Stimulated activated CD4-positive, alpha-beta T cell treated with anti-CD3 and anti-CD28 coated beads, Interleukin-1b, Interleukin-23, amount 100 ng/mL, for 4 hours (primary cell): ENCODE measurements at places on chromosomes 6 and 20.

GRCh38 chr6:163314791-163315470 is 99.6 kb upstream of the QKI start:
- DNase-seq = no peak

DNA sequence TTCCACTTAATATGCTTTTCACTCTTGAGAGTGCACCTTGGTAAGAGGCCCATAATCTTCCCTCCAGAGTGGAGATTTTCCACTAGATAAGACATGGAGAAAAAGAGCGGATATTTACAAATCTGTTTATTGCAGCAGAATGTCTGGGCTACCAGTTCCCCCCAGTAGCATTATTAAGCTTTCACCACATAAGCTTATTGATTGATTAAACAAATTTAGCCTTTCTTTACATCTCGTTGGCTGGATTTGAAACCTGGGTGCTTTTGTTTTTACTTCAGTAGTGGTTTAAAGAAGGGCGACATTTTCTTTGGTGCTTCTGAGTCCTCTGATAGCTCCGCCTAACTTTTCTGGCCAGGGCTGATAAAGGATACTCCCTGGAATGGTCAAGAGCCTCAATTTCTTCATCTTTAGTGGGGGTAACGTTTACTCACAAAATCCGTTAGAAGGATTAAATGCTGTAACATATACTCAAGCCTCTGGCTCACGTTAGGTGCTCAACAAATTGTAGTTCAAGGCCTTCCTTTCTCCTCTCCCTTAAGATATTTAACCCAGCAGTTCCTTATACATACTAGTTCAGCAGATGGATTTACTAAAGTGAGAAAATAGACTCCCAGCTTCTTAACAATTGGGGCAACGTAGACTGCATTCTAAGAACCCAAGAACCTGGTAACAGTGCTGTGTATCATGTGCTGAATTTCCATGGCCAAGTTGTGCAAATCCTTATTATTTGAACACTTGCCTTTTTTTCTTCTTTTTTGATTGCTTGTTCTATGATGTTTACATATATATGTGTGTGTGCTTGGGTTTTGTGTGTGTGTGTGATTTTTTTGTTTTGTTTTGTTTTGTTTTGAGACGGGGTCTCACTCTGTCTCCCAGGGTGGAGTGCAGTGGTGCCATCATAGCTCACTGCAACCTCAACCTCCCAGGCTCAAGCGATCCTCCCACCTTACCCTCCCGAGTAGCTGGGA is 91.4 kb downstream of the RREB1 start:
- no peak for DNase-seq

DNA sequence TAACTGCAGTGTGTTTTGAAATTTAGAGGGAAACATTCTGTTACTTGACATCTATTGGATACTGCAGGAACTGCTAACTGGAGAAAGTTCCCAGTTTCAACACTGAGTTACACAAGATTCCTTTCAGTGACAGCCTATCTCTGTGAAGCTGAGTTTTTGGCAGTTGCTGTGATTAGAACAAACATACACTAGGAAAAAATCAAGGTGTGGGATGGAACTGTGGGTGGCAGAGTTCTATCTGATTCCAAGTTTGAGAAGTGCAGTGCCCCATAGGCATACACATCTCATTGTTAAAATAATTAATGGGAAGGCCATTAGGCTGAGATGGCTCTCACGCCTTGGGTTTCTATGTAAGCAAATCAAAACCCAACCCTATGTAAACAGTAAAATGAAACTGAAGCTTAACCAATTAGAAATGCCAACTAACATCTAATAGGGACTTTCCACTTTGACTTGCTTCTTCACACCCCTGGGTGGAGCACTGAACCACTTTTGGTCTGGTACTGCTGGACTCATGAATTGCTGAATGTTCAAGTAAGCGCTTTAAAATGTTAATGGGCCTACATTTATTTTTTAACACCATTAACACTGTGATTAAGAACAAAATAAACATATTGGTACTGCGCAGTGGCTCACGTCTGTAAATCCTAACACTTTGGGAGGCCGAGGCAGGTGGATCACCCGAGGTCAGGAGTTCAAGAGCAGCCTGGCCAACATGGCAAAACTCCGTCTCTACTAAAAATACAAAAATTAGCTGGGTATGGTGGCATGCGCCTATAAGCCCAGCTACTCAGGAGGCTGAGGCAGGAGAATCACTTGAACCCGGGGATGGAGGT is 55.2 kb upstream of the TBC1D7 start:
- no peak for DNase-seq

GRCh38 chr6:155093430-155093829 is 98.3 kb downstream of the TIAM2 start:
- peak; percentile 23 for DNase-seq

GRCh38 chr20:34621383-34622367 is 55.2 kb downstream of the PIGU start:
- DNase-seq = no peak

- DNase-seq = no peak
These were observed 43.2 kb upstream of the TBC1D7 start for GRCh38 chr6:13371421-13372072.

GRCh38 chr6:32188381-32189068 is 1.5 kb downstream of the PBX2 start:
- DNase-seq = no peak

- DNase-seq = no peak
These were observed 126.9 kb downstream of the SYCP2 start for GRCh38 chr20:59806578-59806975.

DNA sequence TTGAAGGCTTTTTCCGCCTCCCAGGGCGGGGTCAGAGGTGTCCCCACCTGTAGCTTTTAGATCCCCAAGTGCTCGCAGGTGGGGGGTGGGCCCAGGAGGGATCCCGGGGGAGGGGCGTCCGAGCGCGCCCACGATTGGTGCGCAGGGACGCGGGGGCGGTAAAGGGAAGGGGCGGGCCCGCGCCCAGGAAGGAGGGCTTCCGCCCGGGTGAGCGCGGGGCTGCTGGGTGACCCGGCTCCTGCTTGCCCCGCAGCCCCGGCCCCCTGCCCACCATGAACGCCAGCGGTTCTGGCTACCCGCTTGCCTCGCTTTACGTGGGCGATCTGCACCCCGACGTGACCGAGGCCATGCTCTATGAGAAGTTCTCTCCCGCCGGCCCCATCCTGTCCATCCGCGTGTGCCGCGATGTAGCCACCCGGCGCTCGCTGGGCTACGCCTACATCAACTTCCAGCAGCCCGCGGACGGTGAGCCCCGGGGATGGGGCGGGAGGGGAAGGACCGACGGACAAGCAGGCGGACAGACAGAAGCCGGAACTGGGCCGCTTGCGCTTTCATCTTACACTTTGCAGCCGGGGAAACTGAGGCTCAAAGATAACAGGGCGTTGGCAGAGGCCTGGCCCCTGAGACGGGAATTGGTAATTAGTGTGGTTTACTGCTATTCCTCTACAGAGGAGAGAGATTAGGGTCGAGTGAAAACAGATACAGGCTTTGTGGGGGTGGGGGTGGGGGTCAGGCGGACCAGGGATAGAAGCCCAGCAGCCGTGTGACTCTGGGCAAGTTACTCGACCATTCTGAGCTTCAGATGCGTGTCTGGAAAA is at the start of gene PABPC1L:
TSS of gene PABPC1L (plus strand) at position 189 of the 818 bp plus-strand sequence. CDS start at position 273, 84 bp downstream.
- DNase-seq = peak; percentile 72

DNA sequence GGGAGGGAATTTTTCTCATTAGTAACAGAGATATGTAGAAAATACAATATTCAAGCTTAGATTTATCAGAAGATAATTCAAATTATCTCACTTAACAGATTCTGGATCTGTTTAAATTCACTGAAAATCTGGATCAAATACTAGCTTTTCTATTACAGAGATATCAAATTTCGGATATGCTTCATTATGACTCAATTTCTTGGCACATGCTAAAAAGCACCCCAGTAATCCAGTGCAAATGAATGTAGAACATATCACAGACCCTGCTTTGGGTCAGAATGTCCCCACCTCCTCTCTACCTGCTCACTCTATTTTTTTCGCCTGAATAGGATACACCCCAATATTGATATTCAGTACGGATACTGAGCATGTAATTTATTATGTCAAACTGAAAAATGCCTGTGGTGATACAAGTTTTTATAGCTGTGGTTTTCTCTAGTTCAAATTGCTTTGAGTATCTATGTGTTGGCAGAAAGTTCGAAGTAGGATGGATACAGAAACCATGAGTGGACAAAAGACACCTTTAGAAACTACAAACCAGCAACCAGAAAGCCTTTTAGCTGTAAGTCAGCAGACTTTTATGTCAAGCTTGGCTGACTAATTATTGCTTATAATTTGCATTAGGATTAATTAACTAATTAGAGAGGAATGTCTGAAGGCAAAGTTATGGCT is 290.0 kb downstream of the TFAP2B start:
- no peak for DNase-seq

DNA sequence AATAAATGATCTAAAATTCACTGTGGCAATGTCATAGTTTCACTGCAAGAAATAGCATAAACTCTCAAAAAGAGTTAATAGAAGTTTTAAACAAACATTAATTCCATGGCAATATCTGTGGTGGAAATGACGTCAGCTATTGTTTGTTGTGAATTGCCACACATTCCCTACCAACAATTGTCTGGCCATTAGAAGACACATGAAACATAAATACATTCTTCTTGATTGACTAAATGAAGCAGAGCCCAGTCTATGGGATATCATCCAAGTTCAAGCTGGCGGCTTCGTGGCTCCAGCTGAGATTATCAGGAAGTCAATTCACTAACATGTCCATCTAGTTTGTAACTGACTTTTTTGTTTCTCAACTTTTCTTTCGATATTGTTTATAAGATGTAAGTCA is 369.0 kb downstream of the ARHGAP18 start:
- no peak for DNase-seq

- DNase-seq = no peak
These were observed 75.3 kb downstream of the AIG1 start for GRCh38 chr6:143135797-143136561.

- DNase-seq = no peak
These were observed 39.3 kb downstream of the PHACTR3 start for GRCh38 chr20:59643615-59644061.

DNA sequence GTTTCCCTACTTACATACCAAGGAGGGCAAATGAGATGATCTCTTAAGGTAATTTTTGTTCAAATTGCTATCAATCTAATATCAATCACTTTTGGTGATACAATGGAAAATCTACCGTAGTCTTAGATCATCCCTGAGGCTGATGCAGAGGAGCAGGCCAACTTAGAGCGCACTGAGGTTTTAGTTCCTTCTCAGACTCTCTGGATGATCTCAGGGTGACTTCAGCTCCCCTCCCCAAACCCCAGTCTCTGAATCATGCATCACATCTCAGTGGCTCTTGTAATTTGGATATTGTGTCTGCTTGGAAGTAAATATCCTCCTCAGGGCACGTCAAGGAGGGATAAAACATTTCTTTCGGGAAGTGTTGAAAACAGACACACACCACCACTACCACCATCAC is 5.9 kb downstream of the TUBB2B start:
- DNase-seq = no peak

DNA sequence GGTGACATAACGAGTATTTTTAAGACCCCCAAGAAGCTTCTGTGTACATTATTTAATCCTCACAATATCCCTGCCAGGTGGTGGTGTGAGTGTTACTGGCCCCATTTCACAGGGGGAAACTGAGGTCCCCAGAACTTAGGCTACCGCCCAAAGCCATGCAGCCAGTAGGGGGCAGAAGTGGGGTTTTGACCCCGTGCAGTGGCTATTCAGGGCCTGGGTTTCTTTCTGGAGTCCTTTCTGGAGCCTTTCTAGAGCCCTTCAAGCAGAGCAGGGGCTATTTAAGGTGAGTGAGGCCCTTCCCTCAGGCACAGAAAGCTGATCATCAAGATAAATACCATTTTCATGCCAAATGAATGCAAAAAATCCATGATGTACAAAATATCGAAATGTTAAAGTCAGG is 59.0 kb downstream of the CTCFL start:
- DNase-seq = no peak

DNA sequence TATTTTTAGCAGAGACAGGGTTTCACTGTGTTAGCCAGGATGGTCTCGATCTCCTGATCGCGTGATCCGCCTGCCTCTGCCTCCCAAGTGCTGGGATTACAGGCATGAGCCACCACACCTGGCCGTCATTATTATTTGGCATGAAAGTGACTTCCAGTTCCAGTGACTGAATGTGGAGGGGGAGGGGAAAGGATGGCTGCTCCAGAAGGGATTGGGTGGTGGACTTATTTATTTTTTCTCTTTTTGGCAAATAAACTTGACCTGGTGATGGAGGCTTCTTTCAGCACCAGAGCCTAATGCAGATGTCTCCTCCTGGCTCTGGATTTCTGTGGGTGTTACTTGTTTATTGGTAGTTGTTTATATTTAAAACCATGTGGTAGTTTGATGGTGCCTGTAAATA is 16.9 kb upstream of the SLC22A23 start:
- DNase-seq = no peak

DNA sequence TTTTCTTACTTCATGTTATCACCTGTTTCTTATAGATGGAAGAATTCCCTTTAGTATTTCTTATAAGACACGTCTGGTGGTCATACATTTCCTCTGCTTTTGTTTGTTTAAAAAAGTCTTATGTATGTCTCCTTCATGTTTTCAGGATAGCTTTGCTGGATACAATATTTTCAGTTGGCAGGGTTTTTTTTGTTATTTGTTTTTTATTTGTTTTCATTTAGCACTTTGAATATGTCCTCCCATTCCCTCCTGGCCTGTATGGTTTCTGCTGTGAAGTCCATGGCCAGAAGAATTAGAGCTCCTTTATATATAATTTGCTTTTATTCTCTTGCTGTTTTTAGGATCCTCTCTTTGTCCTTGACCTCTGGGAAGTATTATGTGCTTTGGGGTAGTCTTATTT is 82.7 kb upstream of the RAB32 start:
- DNase-seq = no peak

- DNase-seq = no peak
These were observed 156.5 kb downstream of the CDK19 start for GRCh38 chr6:110658631-110659211.

DNA sequence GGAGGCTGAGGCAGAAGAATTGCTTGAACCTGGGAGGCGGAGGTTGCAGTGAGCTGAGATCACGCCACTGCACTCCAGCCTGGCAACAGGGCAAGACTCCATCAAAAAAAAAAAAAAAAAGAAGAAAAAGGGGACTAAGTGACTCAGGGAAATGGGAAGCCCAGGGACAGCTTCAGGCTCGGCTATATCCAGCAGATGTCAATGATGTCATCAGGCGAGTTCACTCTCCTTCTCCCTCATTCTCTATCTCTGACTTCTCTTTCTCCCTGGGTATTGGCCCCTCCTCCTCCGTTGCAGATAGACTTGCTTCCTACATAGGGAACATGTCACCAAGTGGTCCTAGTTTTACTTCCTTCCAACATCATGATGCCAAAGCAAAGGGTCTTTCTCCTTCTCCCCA is 316.8 kb downstream of the TFAP2C start:
- DNase-seq = no peak

DNA sequence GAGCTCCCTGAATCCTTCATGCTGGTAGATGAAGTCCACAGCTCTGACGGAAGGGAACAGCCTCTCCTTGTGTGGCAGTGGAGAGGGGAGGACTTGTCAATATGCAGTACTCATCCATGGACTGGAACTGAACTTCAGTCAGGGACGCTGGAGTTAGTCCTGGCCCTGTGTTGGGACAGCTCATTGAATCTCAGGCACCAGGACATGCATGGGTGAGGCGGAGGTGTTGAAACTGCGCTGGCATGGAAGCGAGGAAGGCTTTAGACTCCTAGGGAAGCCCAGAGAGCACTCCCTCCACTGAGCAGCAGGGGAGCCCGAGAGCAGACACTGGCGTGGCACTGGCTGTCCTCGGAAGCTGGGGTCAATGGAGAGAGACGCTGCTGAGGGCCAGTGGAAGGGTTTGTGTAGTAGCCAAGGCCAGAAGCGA is 161.3 kb upstream of the GGTLC1 start:
- DNase-seq = no peak

- DNase-seq = no peak
These were observed 50.6 kb upstream of the SLC32A1 start for GRCh38 chr20:38673725-38674091.
